ENCODE measurements at places on chromosomes 5 and 9. TPM values are rescaled to one million over a fixed set of nuclear protein-coding genes. Genes with fewer than 3 reads are reported as not detected.

GRCh38 chr5:43191740-43192557 is at the start of gene NIM1K:
Gene NIM1K (plus strand): TSS chr5:43192225. CDS start chr5:43245776, 53,551 bp downstream.
- DNase-seq: peak; percentile 30

DNA sequence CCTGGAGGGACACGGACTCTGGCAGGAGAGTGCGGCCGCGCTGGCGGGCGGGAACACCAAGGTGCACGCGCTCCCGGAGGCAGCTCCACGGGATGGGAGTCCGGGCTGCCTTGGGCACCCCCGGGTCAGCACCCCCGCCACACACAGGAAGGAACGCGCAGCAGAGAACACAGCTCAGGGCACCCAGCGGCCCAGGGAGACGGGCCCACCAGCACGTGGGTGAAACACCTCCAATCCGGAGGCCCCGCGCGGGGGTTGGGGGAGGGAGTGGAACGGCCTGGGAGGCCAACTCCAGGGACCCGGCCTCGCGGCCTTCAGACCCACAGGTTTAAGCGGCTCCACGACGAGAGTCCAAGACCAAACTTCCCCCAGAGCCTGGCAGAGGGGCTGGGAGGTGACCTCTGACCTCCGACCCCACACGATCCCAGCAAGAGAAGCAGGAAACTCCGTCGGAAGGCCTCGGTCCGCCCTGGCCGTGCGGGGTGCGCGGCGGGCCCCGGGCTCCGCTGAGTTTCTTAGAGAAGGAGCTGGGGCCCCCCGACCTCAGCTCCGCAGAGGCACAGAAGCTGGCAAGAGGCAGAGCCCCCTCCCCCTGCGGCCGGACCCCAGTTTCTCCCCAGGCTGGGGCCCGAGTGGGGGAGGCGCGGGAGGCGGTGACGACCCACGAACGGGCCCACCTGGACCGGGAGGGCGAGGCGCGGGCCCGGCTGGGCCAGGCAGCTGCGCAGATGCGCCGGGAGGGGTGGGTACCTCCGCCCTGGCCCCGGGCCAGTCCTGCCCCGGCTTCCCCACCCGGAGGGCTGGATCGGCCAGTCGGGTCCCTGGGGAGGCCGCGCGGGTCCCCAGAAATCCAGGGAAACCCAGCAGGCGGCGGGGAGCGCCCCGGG is 851 bp downstream of the NACC2 start:
- peak; percentile 44 for DNase-seq

MUSK gene
- not detected for total RNA-seq

DNA sequence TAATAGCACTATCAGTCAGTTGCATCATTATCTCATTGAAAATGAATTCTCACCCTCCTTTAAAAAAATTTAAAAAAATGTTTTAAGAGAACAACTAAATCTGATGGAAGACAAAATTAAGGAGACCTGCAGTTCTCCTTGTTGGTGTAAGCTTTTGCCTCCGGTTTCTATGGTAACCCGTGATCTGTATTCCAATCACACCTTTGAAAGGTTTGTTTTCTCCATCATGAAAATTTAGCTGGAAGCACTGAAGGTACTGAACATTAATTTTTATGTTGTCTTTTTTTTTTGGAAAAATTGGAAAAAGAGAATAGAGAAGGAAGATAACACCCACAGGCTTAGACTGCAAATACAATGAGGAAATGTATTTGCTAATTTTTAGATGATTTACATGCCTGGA is 2.5 kb upstream of the BASP1 start:
- no peak for DNase-seq

PCDHB15 gene
- not detected for total RNA-seq

RLN1 gene
- not detected for total RNA-seq

- DNase-seq: no peak
These were observed 408.2 kb upstream of the PTGER4 start for GRCh38 chr5:40271476-40271875.

DNA sequence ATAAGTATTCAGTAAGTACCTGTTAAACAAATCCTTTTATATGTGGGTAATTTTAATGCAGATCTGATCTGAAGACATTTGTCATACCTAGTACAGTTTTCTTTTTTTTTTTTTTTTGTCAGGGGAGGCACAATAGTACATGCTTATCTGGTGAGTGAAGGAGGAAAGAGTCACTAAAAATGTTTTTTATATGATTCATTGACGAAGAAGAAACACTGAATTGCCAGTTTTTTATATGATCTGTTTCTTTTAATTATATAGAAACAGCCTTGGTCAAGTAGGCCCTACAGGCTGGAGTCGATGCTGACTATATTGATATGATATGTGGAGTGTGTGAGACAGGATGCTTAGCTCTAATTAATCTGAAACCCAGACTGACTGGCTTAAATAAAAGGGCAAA is 315.2 kb downstream of the PSAT1 start:
- peak; percentile 59 for DNase-seq

DNA sequence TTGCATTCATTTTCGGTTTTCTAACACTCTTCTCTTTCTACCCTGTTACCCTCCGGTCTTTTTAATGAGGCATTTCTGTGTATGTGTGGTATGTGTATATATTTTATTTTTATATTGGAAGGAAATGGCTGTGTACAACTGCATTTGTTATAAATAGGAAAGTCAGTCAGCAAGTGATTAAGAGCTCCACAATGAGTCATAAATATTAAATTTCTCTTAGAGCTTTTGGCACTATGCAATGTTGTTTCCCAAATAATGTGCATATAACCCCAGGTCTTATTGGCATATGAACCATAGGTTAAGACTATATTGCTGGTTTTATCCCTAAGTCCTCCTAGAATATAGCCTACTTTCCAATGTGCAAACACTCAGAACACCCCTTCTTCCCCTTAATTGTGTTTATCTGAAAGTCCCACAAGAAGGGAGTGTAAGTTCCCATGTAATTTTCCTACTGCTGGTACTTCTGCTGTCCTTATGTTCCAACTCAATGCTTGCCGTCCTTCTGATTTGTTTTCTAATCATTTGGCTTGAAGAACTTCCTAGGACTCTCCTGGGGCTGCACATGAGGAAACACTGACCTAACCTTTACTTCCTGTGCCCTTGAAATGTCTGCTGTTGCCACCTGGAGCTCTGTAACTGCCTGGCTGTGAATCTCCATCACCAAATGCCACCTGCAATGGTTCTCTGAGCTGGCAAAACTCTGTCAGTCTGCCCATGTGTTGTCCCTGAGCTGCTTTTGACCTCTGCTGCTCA is 65.5 kb upstream of the PCSK5 start:
- DNase-seq: no peak

ZNF883 gene
- total RNA-seq: not detected

ORM2 gene
- not detected for total RNA-seq

S1PR3 gene
- 8.4 TPM for total RNA-seq

DNA sequence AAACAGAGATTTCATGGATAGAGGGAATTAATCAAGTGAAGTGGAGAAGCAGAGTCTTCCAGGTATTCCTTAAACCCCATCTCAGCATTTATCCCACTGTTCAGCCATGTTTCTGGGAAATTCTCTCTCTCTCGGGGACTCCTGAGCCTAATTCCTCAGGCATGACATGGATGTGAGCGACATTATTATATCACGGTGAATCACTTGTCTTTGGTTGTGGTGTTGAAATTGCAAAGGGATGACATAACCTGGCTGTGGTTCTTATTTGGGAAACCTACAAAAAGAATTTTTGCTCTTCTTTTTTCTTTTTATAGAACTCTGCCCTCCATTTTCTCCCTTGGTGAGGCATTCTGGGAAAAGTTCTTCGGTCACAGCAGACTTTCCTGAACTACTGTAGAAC is 457.9 kb upstream of the PTGER4 start:
- peak; percentile 93 for DNase-seq

- no peak for DNase-seq
These were observed 14.1 kb downstream of the NDUFA8 start for GRCh38 chr9:122145592-122145863.

C9orf152 gene
- 1.4 TPM for total RNA-seq

- no peak for DNase-seq
These were observed 47.8 kb upstream of the PSD2 start for GRCh38 chr5:139747583-139748504.

OLFM1 gene
- not detected for total RNA-seq

GRCh38 chr9:135961811-135962695 is 880 bp upstream of the UBAC1 start:
- DNase-seq: peak; percentile 18

FYB1 gene
- 1.1 TPM for total RNA-seq

GRCh38 chr5:121164632-121165031 is 687.0 kb upstream of the FTMT start:
- DNase-seq: no peak

SARDH gene
- total RNA-seq: 3.4 TPM

GRCh38 chr9:16721972-16722371 is 148.5 kb downstream of the BNC2 start:
- no peak for DNase-seq

DNA sequence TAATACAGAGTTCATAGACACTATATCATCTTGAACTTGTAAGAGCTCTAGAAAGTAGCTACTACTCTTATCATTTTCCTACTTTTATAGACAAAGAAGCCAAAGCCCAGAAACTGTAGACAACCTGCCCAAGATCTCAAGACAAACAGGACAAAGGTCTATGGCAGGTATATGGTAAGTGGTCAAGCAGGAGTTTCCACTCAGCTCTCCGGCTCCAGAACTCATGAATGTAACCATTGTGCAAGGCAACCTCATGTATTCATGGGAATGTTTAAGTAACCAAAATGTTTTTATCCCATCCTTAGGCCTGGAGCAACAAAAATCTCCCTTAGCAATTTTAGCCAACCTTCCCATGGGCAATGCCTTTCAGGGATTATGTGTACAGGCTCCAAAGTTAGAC is 163.4 kb upstream of the PUM3 start:
- no peak for DNase-seq

DNA sequence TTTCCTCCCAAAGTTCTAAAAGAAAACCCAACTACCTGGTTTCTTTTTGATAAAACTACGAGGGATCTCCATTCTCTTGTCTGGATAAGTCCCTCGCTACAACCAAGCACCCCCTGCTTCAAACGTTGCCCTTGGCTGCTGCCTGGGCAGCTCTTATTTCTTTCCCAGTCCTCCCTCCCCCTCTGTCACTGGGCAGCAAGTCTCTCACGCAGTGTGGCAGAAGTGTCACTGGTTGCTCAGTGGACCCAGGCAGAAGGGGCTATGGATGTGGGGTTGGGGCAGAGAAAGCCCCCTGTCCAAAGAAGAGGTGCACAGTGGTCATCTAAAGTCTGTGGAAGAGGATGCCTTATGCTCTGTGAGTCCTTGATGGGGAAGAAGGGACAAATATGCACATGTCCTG is 7.2 kb upstream of the SMIM32 start:
- no peak for DNase-seq

SPINK4 gene
- not detected for total RNA-seq

DNA sequence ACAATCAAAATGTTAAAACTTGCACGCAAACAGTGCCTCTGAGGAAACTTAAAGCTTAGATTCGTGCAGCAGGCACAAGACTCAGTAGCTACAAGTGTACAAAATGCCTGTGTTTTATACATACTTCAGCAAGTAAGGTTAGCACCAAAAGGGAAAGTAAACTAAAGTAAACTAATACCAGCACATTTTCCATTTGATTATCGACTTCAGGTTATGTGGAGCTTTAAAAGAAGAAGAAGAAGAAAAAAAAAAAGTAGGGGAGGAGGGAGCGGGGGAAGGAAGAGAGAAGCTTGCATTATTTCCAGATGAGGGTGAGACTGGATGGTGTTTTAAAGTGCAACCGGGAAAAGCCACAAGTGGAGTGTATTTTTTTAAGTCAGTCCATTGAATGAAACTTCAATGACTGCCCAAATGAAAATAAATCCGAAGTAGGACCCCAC is 596 bp upstream of the ADAMTS6 start:
- no peak for DNase-seq

THOC3 gene
- total RNA-seq: 218 TPM

RPS23 gene
- total RNA-seq: 2,034 TPM

DNA sequence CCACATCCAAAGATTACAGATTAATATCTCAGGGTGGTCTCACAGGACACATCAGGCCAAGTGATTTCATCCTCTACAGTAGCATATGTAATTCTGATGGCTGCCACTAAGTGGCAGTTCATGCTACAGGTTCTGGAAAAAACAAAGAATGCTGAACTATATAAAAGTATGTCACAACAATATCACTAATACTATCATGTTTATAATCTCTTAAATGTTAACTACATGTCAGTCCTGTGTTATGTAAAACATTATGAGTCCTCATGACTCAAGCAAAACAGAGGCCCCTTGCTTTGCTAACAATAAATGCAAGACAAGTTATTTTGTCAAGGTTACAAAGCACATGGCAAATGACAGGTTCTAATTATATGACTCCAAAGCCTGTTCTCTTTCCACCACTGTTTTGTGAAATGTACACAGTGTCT is 233.2 kb downstream of the FBXL17 start:
- peak; percentile 59 for DNase-seq

DNA sequence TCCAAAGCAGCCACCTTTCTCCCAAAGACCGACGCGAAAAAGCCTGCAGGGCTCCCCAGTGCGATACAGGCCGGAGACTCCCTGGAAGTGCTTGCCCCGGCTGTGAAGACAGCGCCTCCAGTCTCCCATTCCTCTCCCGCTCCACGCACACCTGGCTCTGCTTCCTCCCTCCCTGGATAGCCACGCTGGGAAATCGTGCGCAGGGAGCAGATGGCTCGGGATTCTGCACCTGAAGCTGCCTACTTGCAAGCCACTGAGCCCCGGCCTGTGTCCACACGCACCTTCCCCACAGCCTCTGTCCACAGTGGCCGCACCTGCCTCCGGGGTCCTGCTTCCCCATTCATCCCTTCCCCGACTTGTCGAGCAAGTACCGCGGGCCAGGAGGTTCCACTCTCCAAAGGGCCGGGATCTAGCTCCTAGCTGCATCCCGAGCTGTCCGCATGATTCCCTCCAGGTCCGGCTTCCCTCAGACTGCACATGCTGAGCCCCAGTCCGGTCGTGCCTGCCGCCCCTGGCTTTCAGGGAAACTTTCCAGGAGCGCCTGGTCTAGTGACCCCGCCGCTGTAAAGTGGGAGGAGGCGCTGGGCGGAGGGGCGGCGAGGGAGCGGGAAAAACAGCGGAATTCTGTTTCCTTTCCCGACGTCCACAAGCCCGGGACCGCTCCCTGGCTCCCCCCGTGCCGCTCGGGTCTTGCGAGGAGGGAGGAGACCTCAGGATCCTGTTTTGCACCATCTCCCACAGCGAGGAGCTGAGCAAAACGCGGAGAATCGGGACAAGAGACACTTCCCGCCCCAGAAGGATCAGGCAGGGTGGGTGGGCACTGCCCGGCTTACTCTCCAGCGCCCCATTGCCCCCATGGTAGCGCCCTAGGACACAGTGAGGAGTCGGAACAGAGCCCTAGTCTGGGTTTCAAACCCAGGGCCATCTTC is 2.0 kb downstream of the SEMA6A start:
- no peak for DNase-seq

GRCh38 chr5:170297589-170298462 is at the start of gene LCP2:
Gene LCP2 (minus strand): TSS chr5:170297777. CDS start chr5:170297611, 166 bp downstream.
- DNase-seq: no peak

DNA sequence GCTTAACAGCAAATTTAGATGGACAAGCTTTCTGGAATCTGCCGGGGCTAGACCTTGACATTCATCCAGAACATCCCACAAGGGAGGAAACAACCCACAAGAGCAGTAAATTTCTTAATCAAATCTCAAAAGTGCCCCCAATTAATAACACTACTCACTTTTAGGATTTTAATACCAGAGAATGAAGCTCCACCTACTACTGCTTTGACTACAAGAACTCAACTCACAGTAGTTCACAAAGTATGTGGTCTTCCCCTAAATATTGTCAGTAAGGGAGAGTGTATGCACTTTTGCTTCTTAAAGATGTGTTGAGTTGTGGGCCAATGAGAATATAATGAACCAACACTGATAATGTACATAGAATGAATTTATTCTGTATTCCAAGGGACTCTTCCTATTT is 94.7 kb downstream of the EBF1 start:
- DNase-seq: no peak

All from PC-3 (cell line).